Esophagus squamous epithelium (tissue), 5 donors: ENCODE measurements at places on chromosomes 6 and 20. TPM values are rescaled to one million over a fixed set of nuclear protein-coding genes. Genes with fewer than 3 reads are reported as not detected.

The SLC22A16 gene
- not detected for total RNA-seq

The HLA-DOB gene
- 3.6 TPM for total RNA-seq

The MYBL2 gene
- total RNA-seq: 7.4 TPM

DNA sequence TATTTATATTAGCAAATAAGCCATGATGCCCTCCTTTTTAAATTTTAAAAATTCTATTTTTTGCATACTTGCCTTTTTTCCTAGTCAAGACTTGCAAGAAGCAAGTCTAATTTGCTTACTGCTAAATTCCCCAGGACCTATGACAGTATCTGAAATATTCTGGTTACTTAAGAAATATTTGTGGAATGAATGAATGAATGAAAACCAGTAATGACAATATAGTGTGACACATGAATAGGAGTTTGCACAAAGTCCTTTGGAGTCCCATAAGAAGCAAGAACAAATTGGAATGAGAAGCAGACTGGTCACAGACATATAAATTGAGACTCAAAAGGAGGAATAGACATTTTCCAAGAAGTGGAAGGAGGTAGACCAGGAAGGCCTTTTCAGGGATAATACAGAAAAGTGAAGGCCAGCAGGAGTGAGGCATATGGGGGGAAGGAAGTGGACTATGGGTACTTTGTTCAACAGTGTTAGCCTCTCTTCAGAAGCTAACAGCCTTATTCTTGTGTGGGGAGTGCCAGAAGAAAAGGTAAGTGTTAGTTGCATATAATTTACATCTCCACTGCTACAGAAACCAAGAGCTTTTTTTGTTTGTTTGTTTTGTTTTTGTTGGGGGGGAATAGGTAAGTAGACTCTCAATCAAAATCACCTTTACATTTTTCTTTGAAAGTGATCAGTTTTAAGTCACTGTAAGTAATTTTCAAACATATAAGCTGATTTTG, 93.6 kb upstream of the FAM184A start:
- no peaks in the 10 kb centered on the region for H3K36me3 ChIP-seq
- no peak overlapping the region for H3K27ac ChIP-seq
- no peak for DNase-seq
- no peak overlapping the region for H3K4me3 ChIP-seq

- no peak for DNase-seq
- no peak overlapping the region for H3K4me3 ChIP-seq
- peaks cover 3% of the 10 kb centered on the region for H3K4me1 ChIP-seq
- no peaks in the 10 kb centered on the region for H3K27me3 ChIP-seq
These were observed 44.4 kb downstream of the PRKN start for GRCh38 chr6:162683135-162683534.

- no peak overlapping the region for H3K27ac ChIP-seq
- no peaks in the 10 kb centered on the region for H3K4me1 ChIP-seq
- no peaks in the 10 kb centered on the region for H3K36me3 ChIP-seq
- DNase-seq: no peak
- H3K4me3 ChIP-seq: no peak overlapping the region
These were observed 529.9 kb downstream of the MMUT start for GRCh38 chr6:48933136-48933535.

- H3K27me3 ChIP-seq: no peaks in the 10 kb centered on the region
- peaks cover 34% of the 10 kb centered on the region for H3K4me1 ChIP-seq
- no peak for DNase-seq
- H3K4me3 ChIP-seq: no peak overlapping the region
These were observed 95.3 kb downstream of the FOXO3 start for GRCh38 chr6:108655806-108656651.

DNA sequence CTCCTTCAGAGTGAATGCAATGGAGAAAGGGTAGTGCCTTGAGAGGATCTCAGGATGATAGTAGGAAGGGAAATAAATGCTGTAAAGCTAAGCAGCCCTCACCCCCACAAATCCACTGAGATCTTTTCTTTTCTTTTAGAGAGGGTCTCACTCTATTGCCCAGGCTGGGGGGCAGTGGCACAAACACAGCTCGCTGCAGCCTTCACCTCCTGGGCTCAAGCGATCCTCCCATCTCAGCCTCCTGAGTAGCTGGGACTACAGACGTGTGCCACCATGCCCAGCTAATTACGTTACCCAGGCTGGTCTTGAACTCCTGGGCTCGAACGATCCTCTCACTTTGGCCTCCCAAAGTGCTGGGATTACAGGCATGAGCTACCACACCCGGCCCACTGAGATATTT, 16.0 kb upstream of the AVP start:
- no peak overlapping the region for H3K27ac ChIP-seq
- H3K36me3 ChIP-seq: no peaks in the 10 kb centered on the region
- H3K27me3 ChIP-seq: peaks cover 17% of the 10 kb centered on the region
- no peaks in the 10 kb centered on the region for H3K4me1 ChIP-seq
- DNase-seq: no peak
- H3K4me3 ChIP-seq: no peak overlapping the region

DNA sequence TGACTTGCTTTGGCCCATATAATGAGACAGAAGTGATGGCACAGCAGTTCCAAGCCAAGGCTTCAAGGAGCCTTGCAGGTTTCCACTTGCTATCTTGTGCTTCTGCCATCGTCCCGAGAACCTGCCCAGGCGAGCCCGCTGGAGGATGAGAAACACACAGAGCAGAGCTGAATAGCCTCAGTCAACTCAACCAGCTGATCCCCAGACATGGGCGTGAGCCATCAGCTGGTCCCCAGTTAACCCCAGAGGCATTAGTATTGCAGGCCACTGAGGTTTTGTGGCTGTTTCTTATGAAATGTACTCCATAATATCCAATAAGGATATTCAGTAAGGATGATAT, 81.7 kb upstream of the SHLD1 start:
- no peak for DNase-seq
- no peaks in the 10 kb centered on the region for H3K36me3 ChIP-seq
- no peaks in the 10 kb centered on the region for H3K27me3 ChIP-seq
- no peak overlapping the region for H3K4me3 ChIP-seq

GRCh38 chr6:56650191-56650590, 7.5 kb upstream of the DST start:
- no peak overlapping the region for H3K4me3 ChIP-seq
- no peaks in the 10 kb centered on the region for H3K27me3 ChIP-seq
- no peaks in the 10 kb centered on the region for H3K36me3 ChIP-seq
- H3K27ac ChIP-seq: peak overlapping the region; percentile 13

GRCh38 chr6:144264270-144265060, 20.7 kb upstream of the UTRN start:
- H3K4me3 ChIP-seq: no peak overlapping the region
- peak overlapping the region; percentile 69 for H3K27ac ChIP-seq
- H3K36me3 ChIP-seq: no peaks in the 10 kb centered on the region
- no peaks in the 10 kb centered on the region for H3K27me3 ChIP-seq
- H3K4me1 ChIP-seq: peaks cover 17% of the 10 kb centered on the region

DNA sequence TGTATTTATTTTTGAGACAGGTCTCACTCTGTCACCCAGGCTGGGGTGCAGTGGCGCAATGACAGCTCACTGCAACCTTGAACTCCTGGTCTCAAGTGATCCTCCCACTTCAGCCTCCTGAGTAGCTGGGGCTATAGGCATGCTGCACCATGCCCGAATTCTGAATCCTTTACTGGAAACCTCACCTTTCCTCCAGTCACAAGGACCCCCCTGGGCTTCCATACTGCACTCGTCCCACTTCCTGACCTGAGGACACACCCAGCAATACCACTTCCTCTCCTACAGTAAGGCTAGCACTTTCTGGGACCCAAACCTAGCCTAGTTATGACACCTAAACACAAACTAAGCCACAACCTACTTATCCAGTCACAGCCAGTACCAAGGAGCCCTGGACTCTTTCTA, 68.2 kb downstream of the FAM217A start:
- no peak overlapping the region for H3K27ac ChIP-seq
- H3K27me3 ChIP-seq: no peaks in the 10 kb centered on the region
- H3K36me3 ChIP-seq: peaks cover 20% of the 10 kb centered on the region
- DNase-seq: no peak
- peaks cover 28% of the 10 kb centered on the region for H3K4me1 ChIP-seq

DNA sequence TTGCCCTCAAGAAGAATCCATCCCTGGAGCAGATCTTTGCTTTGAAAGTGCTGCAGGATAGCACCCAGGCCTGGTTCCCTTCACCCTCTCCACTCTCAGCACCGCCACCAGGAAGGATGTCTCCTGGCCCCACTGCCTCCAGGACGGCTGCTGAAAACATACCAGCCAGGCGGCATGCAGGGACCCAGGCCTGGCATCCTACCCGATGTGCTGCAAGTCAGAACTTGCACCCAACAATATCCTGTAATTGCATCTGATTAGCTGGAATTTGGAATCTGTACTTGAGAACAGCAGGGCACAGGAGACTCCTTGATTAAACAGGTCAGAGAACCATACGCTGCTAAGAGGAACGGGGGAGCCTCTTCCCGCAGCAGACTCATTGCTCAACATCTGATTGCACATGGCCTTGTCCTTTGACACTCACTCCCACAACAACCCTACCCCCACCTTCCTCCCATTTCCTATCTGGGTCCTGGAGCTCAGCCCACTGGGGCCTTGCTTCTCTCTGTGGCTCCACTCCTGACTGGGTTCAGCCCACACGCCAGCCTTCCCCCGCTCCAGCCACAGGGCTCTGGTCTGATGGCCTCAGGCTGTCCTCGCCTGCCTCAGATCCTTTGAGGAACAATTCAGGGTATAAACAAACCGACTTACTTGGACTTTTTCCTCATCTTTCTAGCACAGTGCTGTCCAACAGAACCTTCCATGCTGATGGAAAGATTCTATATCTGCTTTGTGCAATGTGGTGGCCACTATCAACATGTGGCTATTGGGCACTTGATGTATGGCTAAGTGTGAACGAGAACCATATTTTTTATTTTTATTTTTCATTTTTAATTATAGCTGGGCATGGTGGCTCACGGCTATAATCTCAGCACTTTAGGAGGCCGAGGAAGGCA, 78.0 kb downstream of the FGD2 start:
- H3K4me3 ChIP-seq: no peak overlapping the region
- H3K36me3 ChIP-seq: no peaks in the 10 kb centered on the region
- peaks cover 47% of the 10 kb centered on the region for H3K4me1 ChIP-seq
- H3K27ac ChIP-seq: peak overlapping the region; percentile 85
- H3K27me3 ChIP-seq: no peaks in the 10 kb centered on the region
